ENCODE measurements at places on chromosomes 13 and 19. TPM values are rescaled to one million over a fixed set of nuclear protein-coding genes. Genes with fewer than 3 reads are reported as not detected.

The ZNF816 gene
- polyA plus RNA-seq: 2.0 TPM

The GRK1 gene
- polyA plus RNA-seq: not detected

The GRIN3B gene
- 0.03 TPM for polyA plus RNA-seq

The ADGRE1 gene
- 0.13 TPM for polyA plus RNA-seq

The ZNF850 gene
- 0.37 TPM for polyA plus RNA-seq

The ZNF506 gene
- polyA plus RNA-seq: 11.9 TPM

The LILRB3 gene
- 29.9 TPM for polyA plus RNA-seq

The TIMM50 gene
- 63.0 TPM for polyA plus RNA-seq

The KIR2DL1 gene
- not detected for polyA plus RNA-seq

The ZNF441 gene
- polyA plus RNA-seq: 2.4 TPM

The PRKCG gene
- 0.05 TPM for polyA plus RNA-seq

The APOC1 gene
- polyA plus RNA-seq: 42.9 TPM

The LIM2 gene
- not detected for polyA plus RNA-seq

The GZMM gene
- 0.79 TPM for polyA plus RNA-seq

The FFAR3 gene
- polyA plus RNA-seq: 0.46 TPM

The VSTM2B gene
- not detected for polyA plus RNA-seq

The MYADM gene
- 26.0 TPM for polyA plus RNA-seq

The RABAC1 gene
- polyA plus RNA-seq: 149 TPM

The DIAPH3 gene
- polyA plus RNA-seq: 0.45 TPM

The WDR88 gene
- polyA plus RNA-seq: not detected

The SLC25A41 gene
- 0.09 TPM for polyA plus RNA-seq

The ZSCAN18 gene
- 32.0 TPM for polyA plus RNA-seq

The ZNF99 gene
- polyA plus RNA-seq: not detected

The ZNF665 gene
- 2.5 TPM for polyA plus RNA-seq

The SPRED3 gene
- polyA plus RNA-seq: 0.31 TPM

The TNNI3 gene
- polyA plus RNA-seq: 0.21 TPM

The TEX26 gene
- polyA plus RNA-seq: not detected

The SHKBP1 gene
- polyA plus RNA-seq: 55.1 TPM

The RANBP3 gene
- 34.5 TPM for polyA plus RNA-seq

The PHLDB3 gene
- 4.6 TPM for polyA plus RNA-seq

The NAXD gene
- 22.8 TPM for polyA plus RNA-seq

The SULT2A1 gene
- 1.4 TPM for polyA plus RNA-seq

The IGFL1 gene
- polyA plus RNA-seq: not detected

The ZNF432 gene
- polyA plus RNA-seq: 4.3 TPM

The ADAMTSL5 gene
- polyA plus RNA-seq: 0.90 TPM

The KLF5 gene
- polyA plus RNA-seq: 6.4 TPM

The SIGLEC9 gene
- 4.3 TPM for polyA plus RNA-seq

The ZNF526 gene
- 2.9 TPM for polyA plus RNA-seq

The PSG7 gene
- polyA plus RNA-seq: not detected

The PLIN5 gene
- polyA plus RNA-seq: 205 TPM
